Endothelial cell (in vitro differentiated cells): ENCODE measurements at places on chromosomes 11 and 22. TPM values are rescaled to one million over a fixed set of nuclear protein-coding genes. Genes with fewer than 3 reads are reported as not detected.

The JAML gene
- 0.31 TPM for total RNA-seq

- peaks cover 49% of the 10 kb centered on the region for H3K4me1 ChIP-seq
- H3K36me3 ChIP-seq = peaks cover 22% of the 10 kb centered on the region
Measured at GRCh38 chr11:67370351-67371076, 2.9 kb downstream of the CLCF1 start.

- peaks cover 3% of the 10 kb centered on the region for H3K27me3 ChIP-seq
- H3K4me1 ChIP-seq = peaks cover 5% of the 10 kb centered on the region
- no peaks in the 10 kb centered on the region for H3K36me3 ChIP-seq
- H3K27ac ChIP-seq = no peak overlapping the region
- no peak for DNase-seq
Measured at GRCh38 chr11:78954261-78954660, 379.6 kb upstream of the NARS2 start.

- no peaks in the 10 kb centered on the region for H3K4me1 ChIP-seq
- peaks cover 25% of the 10 kb centered on the region for H3K36me3 ChIP-seq
- no peak overlapping the region for H3K27ac ChIP-seq
- H3K27me3 ChIP-seq = no peaks in the 10 kb centered on the region
- no peak overlapping the region for H3K4me3 ChIP-seq
Measured at GRCh38 chr22:19463008-19463407, 15.5 kb upstream of the C22orf39 start.

GRCh38 chr22:22936180-22936914, 48.7 kb downstream of the IGLL5 start:
- peaks cover 6% of the 10 kb centered on the region for H3K27me3 ChIP-seq
- no peaks in the 10 kb centered on the region for H3K36me3 ChIP-seq

GRCh38 chr11:45265969-45266675, 20.0 kb downstream of the SYT13 start:
- H3K36me3 ChIP-seq = no peaks in the 10 kb centered on the region
- no peak for DNase-seq

GRCh38 chr11:114607753-114608459, 12.3 kb upstream of the NXPE4 start:
- no peak overlapping the region for H3K4me3 ChIP-seq
- H3K4me1 ChIP-seq = no peaks in the 10 kb centered on the region
- H3K36me3 ChIP-seq = no peaks in the 10 kb centered on the region
- no peaks in the 10 kb centered on the region for H3K27me3 ChIP-seq
- no peak for DNase-seq
- no peak overlapping the region for H3K27ac ChIP-seq

The PACSIN3 gene
- 10.7 TPM for total RNA-seq

DNA sequence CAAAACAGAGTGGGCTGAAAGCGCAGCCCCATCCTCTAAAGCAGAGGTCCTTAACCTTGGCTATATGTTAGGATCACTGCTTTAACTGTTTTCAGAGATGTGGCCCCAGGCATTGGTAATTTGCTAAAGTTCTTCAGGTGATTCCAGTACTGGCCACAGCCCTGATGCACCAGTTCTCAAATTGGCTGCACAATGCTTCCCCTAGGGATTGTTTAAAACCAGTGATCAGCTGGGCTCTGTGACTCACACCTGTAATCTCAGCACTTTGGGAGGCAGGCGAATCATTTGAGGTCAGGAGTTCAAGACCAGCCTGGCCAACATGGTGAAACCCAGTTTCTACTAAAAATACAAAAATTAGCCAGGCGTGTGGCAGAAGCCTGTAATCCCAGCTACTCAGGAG, 8.4 kb upstream of the IRAG1 start:
- H3K27ac ChIP-seq = no peak overlapping the region
- no peak for DNase-seq
- peaks cover 2% of the 10 kb centered on the region for H3K27me3 ChIP-seq
- H3K4me3 ChIP-seq = no peak overlapping the region

DNA sequence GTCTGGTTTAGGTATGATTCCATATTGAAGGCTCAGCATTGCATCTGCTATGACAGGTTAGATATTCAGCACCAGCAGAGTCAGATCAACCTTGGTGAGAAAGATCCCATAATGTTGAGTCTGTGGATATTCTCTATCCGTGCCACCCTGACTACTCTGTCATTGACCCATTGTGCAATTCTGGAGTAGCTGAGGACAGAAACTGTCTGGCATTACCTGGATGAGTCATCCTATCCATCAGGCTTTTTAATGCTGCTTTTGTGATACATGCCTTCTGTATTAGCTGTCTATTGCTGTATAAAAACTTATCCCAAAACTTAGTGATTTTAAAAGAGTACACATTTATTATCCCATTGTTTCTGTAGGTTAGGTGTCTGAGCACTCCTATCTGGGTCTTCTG, 189.1 kb upstream of the FAT3 start:
- H3K4me3 ChIP-seq = no peak overlapping the region
- H3K27ac ChIP-seq = no peak overlapping the region
- peaks cover 2% of the 10 kb centered on the region for H3K27me3 ChIP-seq
- H3K36me3 ChIP-seq = no peaks in the 10 kb centered on the region
- H3K4me1 ChIP-seq = peaks cover 8% of the 10 kb centered on the region

GRCh38 chr11:129460714-129461113, 85.1 kb downstream of the BARX2 start:
- no peak for DNase-seq
- H3K36me3 ChIP-seq = no peaks in the 10 kb centered on the region
- peaks cover 12% of the 10 kb centered on the region for H3K4me1 ChIP-seq

DNA sequence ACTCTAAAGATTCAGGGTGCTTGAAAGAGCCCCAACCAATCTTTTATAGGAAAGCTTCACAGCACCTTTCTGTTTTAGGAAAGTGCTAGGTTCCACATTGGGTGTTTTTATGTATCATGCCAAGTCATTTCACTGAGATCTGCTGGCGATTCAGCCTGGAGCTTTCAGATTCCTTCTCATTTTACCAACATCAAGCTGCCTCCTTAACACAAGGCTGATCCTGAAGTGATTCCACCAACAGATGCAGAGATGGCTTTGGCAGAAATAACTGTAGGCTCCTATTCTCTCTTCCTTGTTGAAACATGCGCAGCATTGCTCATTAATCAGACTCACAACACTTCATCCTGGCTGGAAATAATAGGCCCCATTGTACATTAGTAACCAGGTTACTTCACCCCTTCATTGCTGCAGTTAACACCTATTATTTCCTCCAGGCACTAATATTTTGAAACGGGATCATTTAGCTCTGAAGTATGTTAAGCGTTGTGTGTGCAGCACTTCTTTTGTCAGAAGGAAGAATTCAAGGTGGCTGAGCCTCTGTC, 89.0 kb downstream of the OPCML start:
- DNase-seq = no peak
- H3K27me3 ChIP-seq = peaks cover 2% of the 10 kb centered on the region
- H3K4me1 ChIP-seq = no peaks in the 10 kb centered on the region
- H3K36me3 ChIP-seq = no peaks in the 10 kb centered on the region

GRCh38 chr11:88818978-88819377, 246.8 kb downstream of the GRM5 start:
- H3K4me3 ChIP-seq = no peak overlapping the region
- H3K4me1 ChIP-seq = no peaks in the 10 kb centered on the region
- H3K36me3 ChIP-seq = no peaks in the 10 kb centered on the region
- no peak overlapping the region for H3K27ac ChIP-seq
- H3K27me3 ChIP-seq = no peaks in the 10 kb centered on the region

- no peak overlapping the region for H3K4me3 ChIP-seq
- H3K27ac ChIP-seq = no peak overlapping the region
- no peak for DNase-seq
- no peaks in the 10 kb centered on the region for H3K27me3 ChIP-seq
- H3K36me3 ChIP-seq = no peaks in the 10 kb centered on the region
Measured at GRCh38 chr22:22105364-22105763, 122.8 kb upstream of the TOP3B start.

GRCh38 chr11:75468534-75469340, 35.7 kb upstream of the KLHL35 start:
- no peak for DNase-seq
- H3K27me3 ChIP-seq = peaks cover 33% of the 10 kb centered on the region
- peaks cover 86% of the 10 kb centered on the region for H3K4me1 ChIP-seq
- H3K4me3 ChIP-seq = no peak overlapping the region

The MN1 gene
- 9.9 TPM for total RNA-seq

DNA sequence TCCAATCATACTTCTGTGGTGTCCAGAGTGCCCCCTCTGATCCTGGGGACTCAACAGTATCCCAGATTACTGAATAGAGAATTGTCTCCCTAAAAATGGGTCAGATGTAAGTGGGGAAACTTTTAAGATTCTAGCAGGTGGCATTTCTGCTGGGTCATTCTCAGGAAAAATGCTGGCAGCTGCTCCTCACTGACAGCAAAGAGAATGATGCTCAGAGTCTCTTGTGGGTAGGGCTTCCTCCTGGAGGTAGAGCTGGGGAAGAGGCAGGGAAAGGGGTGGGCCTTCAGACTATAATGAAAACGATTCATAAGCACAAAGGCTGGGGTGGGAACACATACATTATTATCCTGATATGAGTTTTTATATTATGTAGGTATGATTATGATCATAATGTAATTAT, 647.2 kb downstream of the NELL1 start:
- H3K4me3 ChIP-seq = no peak overlapping the region
- H3K4me1 ChIP-seq = no peaks in the 10 kb centered on the region
- DNase-seq = no peak
- H3K36me3 ChIP-seq = no peaks in the 10 kb centered on the region
- H3K27ac ChIP-seq = no peak overlapping the region

The OR4D6 gene
- total RNA-seq = not detected

DNA sequence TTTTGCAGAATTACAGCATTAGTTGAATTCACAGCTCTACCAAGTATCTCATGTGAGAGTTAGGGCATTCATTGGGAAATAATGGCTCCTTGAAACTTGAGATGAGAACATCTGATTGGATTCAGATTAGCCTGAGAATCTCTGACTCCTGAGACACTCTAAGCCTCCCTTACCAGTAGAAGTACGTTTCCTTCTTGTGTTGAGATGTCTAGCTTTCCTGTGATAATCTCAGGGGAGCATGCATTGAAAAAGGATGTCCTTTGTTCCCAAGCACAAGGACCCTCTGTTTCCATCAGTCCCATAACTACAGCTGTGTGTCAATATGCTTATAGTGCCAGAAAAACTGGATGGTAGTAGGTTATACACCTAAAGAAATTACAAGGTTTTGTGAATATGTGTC, 35.2 kb upstream of the RDX start:
- peaks cover 7% of the 10 kb centered on the region for H3K27me3 ChIP-seq
- peaks cover 21% of the 10 kb centered on the region for H3K36me3 ChIP-seq
- no peak overlapping the region for H3K4me3 ChIP-seq
- peaks cover 14% of the 10 kb centered on the region for H3K4me1 ChIP-seq
- no peak for DNase-seq
- no peak overlapping the region for H3K27ac ChIP-seq

GRCh38 chr11:21631991-21632390, 560.9 kb upstream of the ANO5 start:
- H3K4me3 ChIP-seq = no peak overlapping the region
- H3K27ac ChIP-seq = no peak overlapping the region
- no peaks in the 10 kb centered on the region for H3K27me3 ChIP-seq
- H3K4me1 ChIP-seq = no peaks in the 10 kb centered on the region
- no peak for DNase-seq

DNA sequence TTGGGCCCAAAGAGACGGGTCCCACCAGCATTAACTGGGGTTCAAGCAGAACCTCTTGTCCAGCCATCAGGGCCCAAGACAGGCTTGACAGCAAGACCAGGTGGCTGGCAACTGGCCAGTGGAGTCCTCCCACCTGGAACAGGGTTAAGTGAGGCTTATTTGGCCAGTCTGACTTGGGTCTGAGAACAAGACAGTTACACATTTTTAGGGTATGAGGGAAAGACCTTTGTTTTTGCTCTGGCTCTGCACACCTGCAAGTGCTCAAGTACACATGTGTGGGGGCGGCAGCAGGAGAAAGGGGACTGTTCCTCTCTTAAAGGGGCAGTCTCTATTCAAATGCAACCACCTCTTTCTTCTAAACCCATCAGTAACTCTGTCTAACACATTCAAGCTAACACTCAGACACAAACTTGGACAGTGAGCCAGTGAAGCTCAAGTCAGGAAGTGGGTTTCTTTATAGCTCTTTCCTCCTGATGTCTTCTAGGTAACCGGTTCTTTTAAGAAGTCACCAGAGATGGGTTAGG, 116.2 kb downstream of the ETS1 start:
- H3K27ac ChIP-seq = no peak overlapping the region
- H3K36me3 ChIP-seq = peaks cover 65% of the 10 kb centered on the region
- H3K27me3 ChIP-seq = peaks cover 6% of the 10 kb centered on the region
- no peak for DNase-seq
- no peak overlapping the region for H3K4me3 ChIP-seq

DNA sequence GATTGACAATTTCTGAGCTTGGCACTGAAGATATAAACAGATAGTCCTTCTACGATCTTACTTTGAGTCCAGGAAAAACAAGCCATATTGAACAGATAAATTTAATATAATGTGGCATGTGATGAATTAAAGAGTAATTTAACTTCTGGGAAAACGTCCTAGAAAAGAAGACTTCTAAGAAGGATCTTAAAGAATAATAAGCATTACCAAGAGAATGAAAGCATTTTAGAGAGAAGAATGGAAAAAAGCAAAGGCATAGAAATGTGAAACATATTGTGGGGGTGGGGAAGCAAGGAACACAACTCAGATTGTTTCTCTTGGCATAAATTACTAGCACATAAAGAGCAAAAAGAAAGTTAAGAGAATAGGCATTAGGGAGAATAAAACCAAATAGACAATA, 5.4 kb downstream of the DDIAS start:
- no peak for DNase-seq
- H3K27ac ChIP-seq = no peak overlapping the region
- H3K27me3 ChIP-seq = no peaks in the 10 kb centered on the region
- peaks cover 11% of the 10 kb centered on the region for H3K36me3 ChIP-seq
- H3K4me1 ChIP-seq = peaks cover 20% of the 10 kb centered on the region

- H3K36me3 ChIP-seq = peaks cover 5% of the 10 kb centered on the region
- H3K4me3 ChIP-seq = no peak overlapping the region
- peaks cover 12% of the 10 kb centered on the region for H3K4me1 ChIP-seq
- H3K27ac ChIP-seq = no peak overlapping the region
- no peak for DNase-seq
- H3K27me3 ChIP-seq = peaks cover 15% of the 10 kb centered on the region
Measured at GRCh38 chr11:64150481-64151239, 15.3 kb downstream of the MACROD1 start.

DNA sequence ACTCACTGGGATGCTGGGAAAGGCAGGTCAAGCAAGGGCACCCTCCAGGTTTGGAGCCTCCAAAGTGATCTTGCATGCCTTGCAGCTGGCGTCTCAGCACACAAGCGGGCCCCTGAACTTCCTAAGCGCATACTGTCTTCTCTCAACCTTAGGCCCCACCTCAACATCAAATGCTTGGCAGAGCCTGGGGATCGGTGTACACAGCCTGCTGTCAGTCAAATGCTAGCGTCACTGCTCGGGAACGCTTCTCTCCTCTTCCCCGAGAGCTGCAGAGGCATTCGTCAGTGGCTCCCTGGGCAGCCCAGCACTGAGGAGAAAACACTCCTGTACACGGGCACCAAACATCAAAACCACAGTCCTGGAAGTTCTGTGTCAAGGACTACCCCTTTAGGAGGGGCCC, 124.9 kb downstream of the C11orf58 start:
- H3K4me1 ChIP-seq = peaks cover 24% of the 10 kb centered on the region
- peaks cover 2% of the 10 kb centered on the region for H3K27me3 ChIP-seq
- no peak for DNase-seq
- H3K36me3 ChIP-seq = peaks cover 5% of the 10 kb centered on the region
